ENCODE measurements at places on chromosomes 3 and 15.

- DNase-seq: no peak
These were observed 632 bp upstream of the COPS2 start for GRCh38 chr15:49155834-49156627.

DNA sequence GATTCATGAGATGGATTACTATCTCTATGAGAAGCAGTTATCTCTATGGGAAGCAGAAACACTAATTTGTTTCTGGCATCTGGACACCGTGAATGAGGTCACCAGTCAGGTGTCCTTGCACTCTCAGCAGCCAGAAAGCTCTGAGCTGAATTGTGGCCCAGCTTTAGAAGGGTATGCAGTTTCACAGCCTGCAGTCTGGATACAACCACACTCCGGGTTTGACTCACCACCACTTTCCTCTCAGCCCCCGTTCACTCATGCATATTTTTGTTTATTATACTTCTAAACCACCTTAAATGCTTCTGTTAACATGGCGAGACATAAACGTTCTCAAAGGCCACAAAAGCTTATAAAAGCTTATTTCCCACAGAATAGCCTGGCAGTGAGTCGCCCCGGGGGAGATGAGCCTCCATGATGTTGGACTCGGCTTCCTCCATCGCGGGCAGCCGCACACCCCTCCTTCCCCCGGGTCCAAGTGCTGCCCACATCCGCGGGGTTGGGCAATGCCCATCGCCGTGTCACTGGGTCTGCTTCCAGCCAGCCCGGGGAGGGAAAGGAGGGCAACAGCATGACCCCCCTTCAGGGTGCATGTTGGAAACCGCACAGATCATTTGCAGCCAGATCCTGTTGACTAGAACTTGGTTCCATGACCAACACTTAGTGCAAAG is 16.8 kb upstream of the SLC41A3 start:
- DNase-seq: no peak

GRCh38 chr15:71853543-71853942 is 43.2 kb downstream of the NR2E3 start:
- DNase-seq: no peak

DNA sequence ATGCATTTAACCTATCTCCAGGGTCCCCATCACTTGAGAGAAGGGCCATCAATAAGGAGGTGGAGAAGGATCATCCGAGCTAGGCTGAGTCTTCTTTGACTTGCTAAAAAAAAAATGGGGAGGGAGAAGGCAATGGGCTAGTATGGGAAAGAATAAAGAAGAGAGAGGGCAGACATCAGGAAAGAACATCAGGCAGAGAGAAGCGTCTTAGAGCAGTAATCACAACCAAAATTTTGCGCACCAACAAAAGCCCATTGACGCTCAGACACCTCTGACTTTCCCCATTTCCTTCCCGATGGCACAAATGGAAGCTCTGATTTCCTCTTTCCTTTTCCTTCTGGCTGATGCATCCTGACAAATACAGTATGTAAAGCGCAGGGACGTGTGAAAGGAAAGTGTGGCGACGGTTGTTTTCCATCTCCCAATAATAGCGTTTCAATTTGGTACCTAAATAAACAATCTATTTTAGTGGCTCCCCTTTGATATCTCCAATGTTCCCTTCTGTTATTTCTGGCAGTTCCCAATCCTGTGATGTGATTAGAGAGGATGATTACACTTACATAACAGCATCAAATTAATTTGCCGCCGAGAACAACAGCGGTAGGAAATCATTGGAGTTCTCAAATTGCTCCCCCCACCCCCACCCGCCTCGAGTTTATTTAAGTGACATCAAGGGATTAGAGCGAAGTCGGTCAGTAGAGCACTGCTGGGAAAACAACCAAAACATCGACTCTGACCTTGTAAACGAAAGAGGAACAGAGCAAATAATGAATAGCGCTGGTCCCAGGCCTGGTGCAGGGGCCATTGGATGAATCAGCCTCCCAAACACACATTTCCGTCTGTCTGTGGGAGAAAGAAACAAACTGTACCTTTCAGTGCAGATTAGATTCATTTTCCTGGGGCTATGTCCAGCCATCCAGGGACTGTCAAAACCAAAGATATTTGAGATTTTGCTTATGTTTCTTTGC is 273.3 kb upstream of the ICE2 start:
- no peak for DNase-seq

DNA sequence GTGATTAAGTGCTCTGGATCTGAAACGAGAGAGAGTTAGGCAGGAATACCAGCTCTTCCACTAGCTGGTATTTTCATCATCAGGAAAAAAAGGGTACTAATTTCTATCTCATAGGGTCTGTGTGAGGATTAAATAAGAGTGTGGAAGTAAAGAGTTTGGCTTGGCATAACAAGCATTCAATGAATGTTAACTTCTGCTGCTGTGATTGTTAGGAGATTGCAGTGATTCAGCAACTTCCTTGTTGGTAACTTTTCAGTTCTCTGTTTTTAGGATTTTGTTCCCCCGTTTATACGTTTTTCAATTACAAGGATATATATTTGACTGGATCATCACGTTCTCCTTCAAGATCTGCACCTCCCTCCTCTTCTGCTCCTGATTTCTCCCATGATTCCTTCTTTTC is 65.9 kb upstream of the MYO5C start:
- no peak for DNase-seq

- no peak for DNase-seq
These were observed 10.9 kb upstream of the TBL1XR1 start for GRCh38 chr3:177208223-177208622.

Measured in central memory CD4-positive, alpha-beta T cell (primary cell).